Iris pigment epithelial cell (primary cell): ENCODE measurements at places on chromosomes 13 and 19.

DNA sequence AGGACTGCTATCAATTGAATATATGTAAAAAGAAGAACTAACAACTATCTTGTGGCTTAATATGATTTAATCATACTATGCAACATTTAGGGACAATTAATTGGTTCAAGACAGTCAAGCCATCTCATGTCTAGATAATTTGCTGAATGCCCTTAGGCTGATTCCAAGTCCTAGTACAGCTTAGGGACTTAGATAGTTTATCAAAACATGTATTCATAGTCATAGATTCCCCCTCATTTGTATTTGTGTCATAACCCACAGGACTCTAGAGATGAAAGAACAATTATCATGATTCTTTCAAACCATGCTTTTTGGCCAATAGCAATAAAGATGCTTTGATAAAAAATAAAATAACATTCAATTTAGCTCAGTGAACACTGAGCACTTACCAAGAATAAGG is 607.6 kb downstream of the SLITRK1 start:
- DNase-seq = no peak

DNA sequence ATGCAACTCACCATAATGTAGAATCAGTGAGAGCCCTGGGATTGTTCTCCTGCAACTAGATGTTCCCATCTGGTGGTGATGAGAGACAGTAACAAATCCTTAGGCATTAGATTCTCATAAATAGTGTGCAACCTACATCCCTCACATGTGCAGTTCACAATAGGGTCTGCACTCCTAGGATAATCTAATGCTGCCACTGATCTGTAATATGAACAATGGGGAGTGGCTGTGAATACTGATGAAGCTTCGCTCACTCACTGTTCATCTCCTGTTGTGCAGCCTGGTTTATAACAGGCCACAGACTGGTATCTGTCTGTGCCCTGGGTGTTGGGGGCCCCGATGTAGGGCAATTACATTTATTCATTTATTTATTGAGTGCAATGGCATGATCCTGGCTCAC is 86.9 kb downstream of the ZNF254 start:
- DNase-seq = no peak

DNA sequence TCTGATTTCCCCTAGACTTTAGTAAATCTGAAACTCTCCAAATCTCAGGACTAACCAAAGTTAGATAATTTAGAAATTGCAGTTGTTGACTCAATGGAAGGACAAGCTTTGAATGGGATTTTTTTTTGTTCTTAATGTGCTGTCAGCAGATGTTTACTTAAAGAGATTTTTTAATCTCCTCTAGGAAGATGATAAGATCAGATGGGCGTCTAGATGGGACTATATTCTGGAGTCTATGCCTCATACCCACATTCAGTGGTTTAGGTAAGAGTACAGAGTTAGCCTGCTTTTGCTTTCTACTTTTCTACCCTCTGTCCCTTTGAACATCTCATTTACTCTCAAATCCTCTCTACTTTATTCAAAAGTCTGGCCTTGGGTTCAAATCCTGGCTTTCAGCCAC is 39.3 kb downstream of the TM9SF2 start:
- peak; percentile 21 for DNase-seq

GRCh38 chr19:2750808-2751437 is 11.1 kb upstream of the SLC39A3 start:
- DNase-seq = no peak

GRCh38 chr19:35350591-35350990 is 2.9 kb downstream of the FFAR1 start:
- DNase-seq = no peak

- DNase-seq = no peak
These were observed 77.8 kb downstream of the INSR start for GRCh38 chr19:7216373-7216902.

- no peak for DNase-seq
These were observed 25.0 kb upstream of the C1QTNF9B start for GRCh38 chr13:23922005-23922932.

DNA sequence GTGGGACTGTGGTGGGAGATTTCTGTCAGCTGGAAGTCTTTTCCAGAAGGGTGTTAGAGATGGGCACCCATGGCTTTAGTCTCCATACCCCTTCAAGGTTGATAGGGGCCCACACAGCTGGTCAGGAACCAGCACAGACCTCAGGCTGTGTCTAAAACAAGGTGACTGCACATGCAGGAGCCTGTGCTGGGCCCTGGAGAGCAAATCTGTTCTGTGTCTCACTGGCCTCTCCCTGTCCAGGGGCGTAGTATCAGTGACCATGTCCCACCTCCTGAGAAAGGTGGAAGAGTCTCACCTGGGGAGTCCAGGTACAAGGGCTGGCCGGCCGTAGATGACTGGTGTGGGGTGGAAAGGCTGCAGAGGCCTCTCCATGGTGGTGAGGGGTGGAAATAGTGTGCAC is 19.4 kb downstream of the ZNF175 start:
- no peak for DNase-seq

GRCh38 chr13:99949679-99950413 is 21.7 kb downstream of the ZIC5 start:
- no peak for DNase-seq

DNA sequence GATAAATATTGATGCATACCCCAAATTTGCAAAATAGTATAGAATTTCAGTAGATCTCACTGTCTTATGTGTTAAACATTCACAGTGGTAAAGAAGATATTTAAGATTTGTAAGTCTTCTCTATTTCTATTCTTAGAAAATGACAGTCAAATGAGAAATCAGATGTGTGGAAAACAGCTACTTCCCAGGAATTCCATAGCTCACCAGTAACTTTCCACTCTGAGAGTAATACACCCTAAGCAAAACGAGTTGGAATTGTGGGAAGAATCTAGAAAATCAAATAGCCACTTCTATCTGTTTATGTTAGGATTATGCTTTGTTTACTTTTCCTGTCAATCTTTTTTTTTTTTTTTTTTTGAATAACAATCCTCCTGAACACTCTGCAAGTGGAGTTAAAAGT is 69.1 kb downstream of the FLT1 start:
- DNase-seq = no peak

DNA sequence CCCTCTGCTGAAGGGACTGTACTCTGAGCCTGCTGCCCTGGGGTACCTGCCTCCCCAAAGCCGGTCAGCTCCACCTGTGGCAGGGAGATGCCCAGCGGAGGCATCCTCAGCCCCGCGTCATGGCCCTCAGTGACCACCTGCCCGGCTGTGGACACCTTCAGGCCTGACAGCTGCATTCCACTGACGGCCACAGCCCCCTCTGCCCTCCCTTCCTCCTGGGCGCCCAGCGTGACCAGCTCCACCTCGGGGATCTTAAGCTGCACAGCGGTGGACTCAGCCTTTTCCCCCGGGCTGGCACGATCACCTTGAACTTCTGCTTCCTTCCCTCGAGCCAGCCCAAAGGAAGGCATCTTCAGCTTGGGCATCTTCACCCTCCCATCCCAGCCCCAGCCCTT is 4.8 kb upstream of the HIPK4 start:
- no peak for DNase-seq

DNA sequence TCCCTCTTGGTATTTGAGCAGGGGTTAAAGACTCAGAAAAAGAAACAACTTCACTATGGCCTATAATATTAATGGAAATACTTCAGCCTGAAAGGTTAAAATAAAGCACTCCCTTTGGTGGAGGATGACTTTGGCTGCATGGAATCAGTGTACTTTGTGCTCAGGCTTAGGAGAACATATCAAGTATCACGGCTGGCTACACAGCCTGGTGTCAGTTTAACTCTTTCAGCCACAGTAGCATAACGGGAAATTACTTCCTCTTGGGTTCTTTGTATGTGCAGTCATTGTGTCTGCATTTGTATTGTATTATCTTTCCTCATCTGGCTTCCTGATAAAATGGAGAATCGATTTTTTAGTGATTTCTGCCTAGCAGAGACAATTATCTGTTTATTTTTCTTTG is 239.0 kb downstream of the GGACT start:
- no peak for DNase-seq

- DNase-seq = no peak
These were observed 9.6 kb upstream of the CYSLTR2 start for GRCh38 chr13:48644141-48644540.

- DNase-seq = peak; percentile 85
These were observed 25.0 kb upstream of the TNFSF11 start for GRCh38 chr13:42548731-42549551.

DNA sequence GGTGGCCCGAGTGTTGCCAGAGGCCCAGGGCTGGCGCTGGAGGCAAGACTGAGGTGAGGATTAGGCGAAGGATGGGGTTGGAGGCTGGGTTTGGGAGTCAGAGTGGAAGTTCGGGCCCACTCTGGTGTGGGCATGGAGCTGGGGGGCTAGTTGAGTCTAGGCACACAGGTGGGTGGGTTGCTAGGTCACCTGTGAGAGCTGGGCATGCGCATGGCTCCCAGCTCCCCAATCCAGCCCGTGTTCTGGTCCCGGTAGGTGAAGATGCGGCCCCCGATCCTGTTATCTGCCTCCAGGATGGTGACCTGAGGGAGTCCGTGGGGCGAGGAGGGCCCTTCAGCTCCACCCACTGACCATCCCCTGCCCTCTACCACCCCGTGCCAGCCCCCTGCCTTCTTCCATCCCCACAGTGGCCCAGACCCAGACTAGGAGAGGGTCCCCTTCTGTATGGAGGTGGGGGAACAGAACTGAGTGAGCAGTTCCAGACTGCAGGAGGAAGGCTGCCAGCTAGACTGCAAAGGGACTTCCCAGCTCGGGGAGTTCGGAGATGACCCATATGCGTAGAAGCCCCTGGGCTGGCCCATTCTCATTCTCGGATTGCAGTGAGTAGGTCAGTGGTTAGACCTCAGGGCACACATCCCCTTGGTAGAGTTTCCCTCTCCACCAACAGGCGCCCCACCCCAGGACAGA is 1.7 kb downstream of the IL4I1 start:
- DNase-seq = no peak

- DNase-seq = no peak
These were observed 10.3 kb upstream of the DACH1 start for GRCh38 chr13:71877256-71877653.

DNA sequence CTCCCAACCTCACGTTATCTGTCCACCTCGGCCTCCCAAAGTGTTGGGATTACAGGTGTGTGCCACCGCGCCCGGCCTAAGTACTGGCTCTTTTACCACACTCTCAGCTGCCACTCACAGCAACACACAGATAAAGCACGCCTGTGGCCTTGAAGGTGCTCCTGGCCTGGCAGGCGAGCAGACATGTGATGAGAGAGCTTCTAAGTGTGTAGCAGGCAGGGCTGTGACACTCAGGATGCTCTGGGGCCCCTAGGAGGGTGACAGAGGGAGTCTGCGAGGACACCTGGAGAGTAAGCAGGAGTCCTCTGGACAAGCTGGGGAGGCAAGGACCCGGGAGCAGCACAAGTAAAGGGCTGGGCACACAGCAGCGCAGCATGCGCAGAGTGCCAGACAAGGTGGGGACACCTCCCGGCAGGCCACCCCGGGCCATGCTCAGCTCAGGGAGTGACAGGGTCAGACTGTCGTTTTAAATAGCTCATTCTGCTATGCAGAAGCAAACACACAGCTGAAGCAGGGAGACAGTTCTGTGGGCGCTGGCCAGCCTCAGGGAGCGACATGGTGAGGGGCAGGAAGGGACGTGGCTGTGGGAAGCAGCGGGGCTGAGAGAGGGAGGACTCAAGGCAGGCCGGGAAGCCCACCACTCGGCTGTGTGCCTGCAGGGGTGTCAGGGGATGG is 26.5 kb downstream of the MED26 start:
- DNase-seq = no peak

GRCh38 chr13:20331419-20331818 is 99.3 kb upstream of the GJB6 start:
- DNase-seq = no peak

GRCh38 chr13:97627566-97627965 is 193.6 kb downstream of the RAP2A start:
- peak; percentile 98 for DNase-seq

DNA sequence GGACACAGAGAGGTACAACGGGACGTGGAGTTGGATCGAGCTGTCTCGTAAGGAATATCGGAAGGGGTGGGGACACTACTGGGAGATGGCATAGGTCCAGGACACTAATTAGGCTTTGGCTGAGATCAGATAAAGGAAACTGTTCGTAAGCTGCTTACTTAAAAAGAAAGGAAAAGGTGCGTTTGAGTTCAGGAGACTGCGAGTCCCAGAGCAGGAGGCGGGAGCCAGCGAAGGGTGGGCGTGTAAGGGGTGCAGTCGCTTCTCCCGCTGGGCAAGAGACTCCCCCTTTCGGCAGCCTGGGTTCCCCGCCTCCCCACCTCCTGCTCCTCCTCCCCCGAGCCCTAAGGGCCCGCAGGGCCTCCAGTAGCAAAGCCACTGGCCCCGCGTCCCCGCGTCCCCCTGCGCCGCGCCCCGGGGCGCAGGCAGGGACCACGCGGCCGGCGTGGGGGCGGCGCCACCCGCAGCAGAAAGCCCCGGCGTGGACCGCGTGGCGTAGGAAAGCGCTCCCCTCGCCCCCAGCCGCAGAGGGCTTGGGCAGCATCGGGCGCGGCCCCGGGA is 547 bp downstream of the ABCC4 start:
- DNase-seq = peak; percentile 54

DNA sequence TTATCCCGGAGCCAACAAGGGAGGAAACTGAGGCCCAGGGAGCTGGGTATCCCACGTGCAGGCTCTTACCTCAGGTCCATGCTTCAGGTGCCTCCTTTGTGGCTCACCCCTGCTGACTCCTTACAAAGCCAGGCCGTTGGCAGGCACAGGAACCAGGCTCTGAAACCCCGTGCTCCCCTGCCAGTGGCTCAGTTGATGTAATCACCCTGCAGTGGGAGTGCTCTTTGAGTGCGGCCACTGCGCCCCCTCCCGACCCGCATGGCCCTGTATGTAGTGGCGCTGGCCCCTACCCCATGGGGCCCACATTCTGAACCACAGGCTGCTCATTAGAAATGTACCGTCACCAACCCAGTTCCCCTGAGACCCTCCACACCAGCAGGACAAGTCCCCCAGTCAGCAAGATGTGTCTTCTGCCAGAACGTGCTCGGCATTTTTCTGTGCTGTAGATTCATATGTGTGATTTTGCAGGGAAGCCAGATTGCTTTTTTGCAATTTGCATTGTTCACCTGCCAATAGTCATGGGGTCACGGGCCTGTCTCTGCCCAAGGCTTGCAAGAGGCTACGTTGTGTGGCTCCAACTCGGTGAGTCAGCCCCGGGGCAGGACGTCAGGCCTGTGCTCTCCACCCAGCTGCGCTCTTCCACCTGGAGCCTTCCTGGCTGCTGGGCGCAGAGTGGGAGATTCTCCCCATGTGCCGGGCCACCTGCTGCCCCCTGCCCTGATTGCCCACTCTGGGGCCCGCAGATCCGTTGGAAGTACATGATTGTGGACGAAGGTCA is 60.3 kb downstream of the SMARCA4 start:
- no peak for DNase-seq

DNA sequence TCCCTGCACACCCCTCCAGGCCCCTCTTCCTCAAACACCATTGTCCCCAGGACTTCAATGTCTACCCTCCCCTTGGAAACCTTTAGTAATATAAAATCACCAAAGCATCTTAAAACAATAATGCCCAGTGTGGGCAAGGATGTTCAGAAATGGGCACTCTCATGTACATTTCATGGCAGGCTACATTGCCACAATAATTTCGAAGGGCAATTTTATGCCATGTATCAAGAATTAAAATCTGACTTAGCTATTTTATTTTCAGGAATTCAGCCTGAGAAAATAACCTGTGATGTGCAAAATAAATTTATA is 35.8 kb upstream of the IGSF23 start:
- DNase-seq = no peak
